ENCODE measurements at places on chromosomes 7 and 10.

DNA sequence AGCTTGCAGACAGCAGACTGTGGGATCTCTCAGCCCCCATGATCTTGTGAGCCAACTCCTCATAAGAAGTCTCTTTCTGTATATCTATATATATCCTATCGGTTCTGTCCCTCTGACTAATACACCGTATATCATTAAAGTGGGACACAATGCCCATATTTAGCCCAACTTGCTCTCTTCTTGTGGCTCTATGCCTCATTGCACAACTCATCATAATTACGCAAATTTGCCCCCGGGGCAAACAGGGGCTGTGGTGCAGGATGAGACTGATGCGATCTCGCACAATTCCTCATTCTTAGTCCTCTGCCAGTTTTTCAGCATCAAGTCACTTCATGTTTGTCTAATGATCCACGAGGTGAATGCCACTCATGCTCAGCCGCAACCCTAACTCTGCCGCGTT lies 183.2 kb downstream of the PRPF18 start:
- DNase-seq: no peak

DNA sequence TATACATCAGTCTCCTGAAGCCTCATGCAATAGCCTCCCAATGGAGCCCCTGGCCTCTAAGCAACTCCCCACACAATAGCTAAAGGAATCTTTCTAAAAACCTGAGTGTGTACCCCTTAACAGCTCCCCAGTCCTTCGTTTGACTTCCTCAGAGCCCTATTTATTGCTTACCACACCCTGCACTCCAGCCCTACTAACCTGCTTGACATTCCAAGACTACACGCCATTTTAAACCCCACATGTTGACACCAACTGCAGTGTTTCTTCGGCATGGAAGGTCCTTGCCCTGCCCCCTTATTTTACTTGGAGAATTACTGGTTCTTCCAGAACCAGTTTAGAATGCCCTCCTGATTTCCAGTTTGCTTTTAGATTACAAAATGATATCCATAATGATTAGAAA lies 10.8 kb downstream of the SRPK2 start:
- DNase-seq: no peak

DNA sequence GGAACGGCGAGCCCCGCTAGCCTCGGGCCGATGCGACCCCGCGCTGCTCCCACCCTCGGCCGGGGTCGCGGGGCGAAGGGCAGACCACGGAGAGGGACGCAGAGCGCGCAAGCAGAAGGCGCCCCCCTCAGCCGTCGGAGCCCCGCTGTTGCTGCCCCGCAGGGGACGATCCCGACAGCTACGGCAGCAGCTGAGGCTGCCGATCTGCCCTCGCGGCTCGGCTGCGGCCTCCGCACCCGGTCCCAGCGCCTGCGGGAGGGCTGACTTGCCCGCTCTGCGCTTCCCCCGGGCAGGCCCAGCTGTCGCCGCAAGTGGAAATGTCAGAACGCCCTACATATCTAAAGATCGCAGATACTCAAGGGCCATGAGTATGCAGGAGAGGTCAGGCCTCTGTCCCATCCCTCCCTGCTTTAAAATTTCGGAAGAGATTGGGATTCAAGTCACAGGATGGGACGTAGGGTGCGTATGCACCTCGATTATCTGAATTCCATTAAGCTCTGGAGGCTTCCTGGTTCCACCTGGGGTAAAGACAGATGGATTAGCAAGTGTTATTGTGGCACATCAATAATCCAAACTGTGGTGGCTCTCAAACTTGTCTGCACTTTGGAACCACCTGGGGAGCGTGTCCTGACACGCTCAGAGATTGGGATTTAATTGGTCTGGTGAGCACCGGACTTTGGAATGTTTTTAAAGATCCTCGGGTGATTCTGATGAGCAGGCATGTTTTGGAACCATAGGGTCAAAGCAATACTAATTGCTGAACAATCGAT lies at the start of gene CRPPA:
Gene CRPPA (minus strand): TSS at position 206 of the 770 bp plus-strand sequence. CDS start 216 bp downstream, outside the sequence.
- no peak for DNase-seq

DNA sequence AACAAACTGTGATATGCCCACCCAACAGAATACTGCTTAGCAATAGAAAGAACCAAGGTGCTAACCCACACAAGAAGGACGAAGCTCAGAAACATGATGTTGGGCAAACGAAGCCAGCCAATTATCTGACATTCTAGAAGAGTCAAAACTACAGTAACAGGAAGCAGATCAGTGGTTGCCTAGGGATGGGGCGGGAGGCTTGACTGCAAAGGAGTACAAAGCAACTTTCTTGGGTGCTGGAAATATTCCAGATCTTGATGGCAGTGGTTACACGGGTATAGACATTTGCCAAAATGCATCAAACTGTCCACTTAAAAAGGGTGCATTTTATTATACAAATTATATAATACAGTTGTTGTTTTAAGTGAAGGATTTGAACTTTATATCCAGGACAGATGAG lies 41.1 kb upstream of the RET start:
- DNase-seq: no peak

GRCh38 chr10:86594535-86594934 lies 59.8 kb upstream of the OPN4 start:
- DNase-seq: no peak

DNA sequence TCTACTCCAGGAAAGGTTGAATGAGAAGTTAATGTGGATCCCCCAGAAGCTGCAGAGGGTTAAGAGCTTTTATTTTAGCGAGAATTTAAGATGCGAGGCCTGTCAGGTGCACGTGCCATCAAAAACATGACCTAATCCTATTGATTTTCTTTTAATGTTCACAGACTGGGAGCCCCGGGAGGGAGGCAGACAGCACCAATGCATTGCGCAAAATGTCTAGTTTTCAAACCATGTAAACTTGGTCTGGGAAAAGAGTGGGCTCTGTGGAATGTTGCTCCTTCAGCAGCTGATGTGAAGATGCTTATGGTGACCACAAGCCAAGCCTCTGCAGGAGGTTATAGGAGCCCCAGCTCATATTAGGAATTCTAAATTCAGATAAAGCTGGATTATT lies 172.0 kb upstream of the ITGB1 start:
- no peak for DNase-seq

DNA sequence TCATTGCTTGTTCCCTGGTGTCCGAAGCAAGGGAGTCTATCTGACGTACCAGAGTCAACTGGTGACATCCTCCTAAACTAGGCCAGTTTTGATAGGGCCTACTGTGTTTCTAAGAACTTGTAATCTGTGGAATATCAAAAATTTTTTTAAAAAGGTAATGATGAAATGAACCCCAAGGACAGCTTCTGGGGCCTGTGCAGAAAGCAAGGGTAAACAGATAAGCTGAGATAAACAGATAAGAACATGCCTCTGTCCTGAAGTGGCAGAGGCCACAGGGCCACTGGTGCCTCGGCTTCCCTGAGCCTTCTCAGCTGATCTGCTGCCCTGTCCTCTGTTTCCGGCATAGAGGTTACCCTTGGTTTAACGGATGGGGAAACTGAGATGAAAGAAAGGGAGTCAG lies 8.8 kb downstream of the GRK5 start:
- DNase-seq: no peak

- DNase-seq: no peak
These were observed 12.7 kb downstream of the CCDC136 start for GRCh38 chr7:128804484-128804883.

DNA sequence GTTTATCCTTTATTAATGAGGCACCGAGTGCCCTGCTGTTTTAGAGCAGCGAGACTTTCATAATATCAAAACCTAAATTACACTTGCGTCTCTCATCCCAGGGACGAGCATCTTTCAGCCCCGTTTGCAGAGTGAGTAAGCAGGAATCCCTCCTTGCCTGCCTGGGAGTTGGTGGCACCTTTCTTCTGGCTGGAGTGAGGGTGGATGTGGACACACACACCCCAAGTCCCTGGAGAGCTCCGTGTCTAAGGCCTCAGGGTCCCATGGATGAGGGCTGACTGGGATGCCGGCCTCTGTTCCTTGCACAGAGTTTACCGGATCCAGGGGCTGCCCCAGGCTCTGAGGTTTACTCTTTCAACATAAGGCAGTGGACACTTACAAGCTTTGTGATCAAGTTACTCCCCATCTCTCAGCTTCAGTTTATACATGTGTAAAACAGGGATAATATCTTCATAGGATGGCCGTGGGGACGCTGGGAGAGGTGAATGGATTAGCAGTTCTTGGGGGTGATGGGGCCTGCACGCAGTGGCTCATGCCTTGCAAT lies 24.5 kb downstream of the POLL start:
- no peak for DNase-seq

- no peak for DNase-seq
These were observed 10.1 kb downstream of the CPSF4 start for GRCh38 chr7:99448855-99449254.

- DNase-seq: no peak
These were observed 27.5 kb upstream of the WAC start for GRCh38 chr10:28505359-28505959.

DNA sequence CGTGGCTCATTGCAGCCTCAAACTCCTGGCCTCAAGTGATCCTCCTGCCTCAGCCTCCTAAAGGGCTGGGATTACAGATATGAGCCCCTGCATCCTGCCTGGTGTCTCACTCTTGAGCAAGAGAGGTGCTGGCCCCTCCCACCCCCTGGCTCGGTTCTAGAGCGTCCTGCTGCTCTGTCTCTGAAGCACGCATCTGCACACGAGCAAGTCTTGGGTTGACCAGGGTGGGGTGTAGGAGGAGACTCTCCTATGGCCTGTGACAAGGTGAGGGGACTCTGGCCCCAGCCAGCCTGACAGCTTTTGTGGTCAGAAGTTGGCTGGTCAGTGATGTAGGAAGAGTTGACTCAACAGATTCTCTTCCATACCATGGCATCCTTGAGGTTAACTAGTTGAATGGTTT lies 110.7 kb upstream of the CARD11 start:
- DNase-seq: no peak
